Brain (organoid and tissue), 16 donors: ENCODE measurements at places on chromosomes 3 and 15.

- no peak for DNase-seq
Measured at GRCh38 chr3:126486360-126486847, 10.7 kb upstream of the ZXDC start.

GRCh38 chr3:107055181-107055942 is 321.9 kb upstream of the CCDC54 start:
- DNase-seq = no peak

DNA sequence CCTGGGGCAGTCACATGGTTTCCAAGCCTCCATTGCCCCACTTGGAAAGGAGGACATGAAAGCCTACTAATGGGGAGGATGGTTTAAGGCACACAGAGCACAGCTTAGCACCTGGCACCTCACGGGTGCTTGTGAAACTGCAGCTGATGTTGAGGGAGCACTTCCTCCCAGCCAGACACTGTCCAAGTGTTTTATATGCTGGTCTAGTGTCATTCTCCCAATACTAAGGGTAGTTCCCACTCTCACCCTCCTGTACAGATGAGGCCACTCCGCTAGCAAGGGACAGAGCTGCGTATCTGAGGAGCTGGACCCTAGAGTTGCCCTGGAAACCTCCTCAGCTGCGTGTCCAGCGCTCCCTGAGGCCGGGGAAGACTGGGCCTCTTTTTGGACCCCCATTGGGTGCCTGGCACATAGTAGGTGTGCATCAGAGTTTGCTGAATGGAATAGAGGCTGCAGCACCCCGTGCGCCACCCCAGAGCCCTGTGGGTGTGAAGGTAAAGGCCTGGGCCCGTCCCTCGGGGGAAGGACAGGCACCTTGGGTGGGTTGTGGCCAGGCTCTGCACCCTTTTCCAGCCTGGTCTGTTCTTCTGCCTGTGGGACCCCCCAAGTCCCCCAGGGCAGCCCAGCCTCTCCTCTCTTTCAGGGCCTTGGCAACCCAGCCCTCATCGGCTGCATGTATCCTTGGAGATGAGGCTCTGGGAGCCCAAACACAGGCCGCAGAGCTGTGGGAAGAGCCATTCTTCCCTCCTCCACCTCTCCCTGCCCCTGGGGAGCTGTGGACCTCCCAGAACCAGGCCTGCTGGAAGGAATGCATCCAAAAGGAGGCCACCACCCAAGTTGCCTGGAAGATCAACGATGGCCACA is 31.3 kb downstream of the DNASE1L3 start:
- DNase-seq = no peak

- no peak for DNase-seq
Measured at GRCh38 chr3:150613709-150614480, 10.8 kb downstream of the SELENOT start.

DNA sequence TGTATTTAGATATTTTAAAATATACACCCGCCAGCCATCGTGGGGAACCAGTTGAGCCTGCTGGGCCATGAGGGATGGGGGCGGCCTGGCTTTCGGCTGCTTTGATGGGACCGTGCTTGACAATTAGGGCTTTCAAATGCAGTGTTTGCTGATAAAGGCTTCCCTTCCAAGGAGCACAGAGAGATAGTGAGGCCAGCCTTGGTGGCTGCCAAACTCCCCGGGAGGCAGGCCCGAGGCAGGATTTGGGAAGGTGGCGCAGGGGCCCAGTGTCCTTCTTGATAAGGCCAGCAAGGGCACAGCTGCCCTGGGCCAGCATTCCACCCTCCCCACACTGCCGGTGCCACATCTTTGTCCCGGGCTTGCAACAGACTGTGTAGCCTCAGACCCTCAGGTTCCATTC is 75.6 kb downstream of the LINGO1 start:
- DNase-seq = no peak

DNA sequence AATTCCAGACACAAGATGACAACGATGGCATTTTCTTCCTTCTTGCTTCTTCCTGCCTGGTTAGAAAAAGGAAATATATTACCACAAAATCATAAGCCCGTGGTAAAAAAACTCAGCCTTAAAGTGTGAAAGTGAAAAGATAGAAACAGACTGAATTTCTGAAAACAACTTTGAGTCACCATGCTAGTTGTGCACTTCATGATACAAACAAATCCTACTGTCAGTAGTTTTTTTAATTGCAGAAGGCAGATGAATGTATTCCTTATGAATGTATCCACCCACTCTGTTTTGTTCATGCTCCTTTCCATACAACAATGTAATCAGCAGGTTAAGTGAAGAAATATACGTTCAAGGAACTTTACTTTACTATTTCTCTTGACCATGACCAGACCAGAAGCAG is 1144.7 kb downstream of the OTOL1 start:
- peak; percentile 2 for DNase-seq

GRCh38 chr15:52103217-52104207 is 9.1 kb downstream of the BCL2L10 start:
- DNase-seq = no peak

- no peak for DNase-seq
Measured at GRCh38 chr3:45026957-45027356, 854 bp downstream of the CLEC3B start.

GRCh38 chr3:189927975-189928895 is 192.5 kb downstream of the P3H2 start:
- DNase-seq = no peak

DNA sequence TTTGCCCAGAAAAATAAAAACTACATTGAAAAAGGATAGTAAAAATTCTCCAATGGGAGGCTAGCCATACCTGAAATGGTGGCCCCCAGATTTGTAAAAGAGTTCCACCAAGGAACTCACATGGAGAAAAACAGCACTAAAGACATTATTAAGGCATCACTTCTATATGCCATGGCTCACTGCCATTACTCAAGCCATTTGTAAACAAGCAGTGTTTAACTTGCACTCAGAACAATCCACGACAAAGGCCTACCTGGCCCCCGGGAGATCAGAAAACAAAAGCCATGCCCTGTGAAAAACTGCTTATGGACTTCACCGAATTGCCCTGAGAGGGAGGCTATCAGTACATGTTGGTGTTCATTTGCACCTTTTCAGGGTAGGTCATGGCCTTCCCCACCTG is 19.6 kb downstream of the CCR8 start:
- DNase-seq = no peak

DNA sequence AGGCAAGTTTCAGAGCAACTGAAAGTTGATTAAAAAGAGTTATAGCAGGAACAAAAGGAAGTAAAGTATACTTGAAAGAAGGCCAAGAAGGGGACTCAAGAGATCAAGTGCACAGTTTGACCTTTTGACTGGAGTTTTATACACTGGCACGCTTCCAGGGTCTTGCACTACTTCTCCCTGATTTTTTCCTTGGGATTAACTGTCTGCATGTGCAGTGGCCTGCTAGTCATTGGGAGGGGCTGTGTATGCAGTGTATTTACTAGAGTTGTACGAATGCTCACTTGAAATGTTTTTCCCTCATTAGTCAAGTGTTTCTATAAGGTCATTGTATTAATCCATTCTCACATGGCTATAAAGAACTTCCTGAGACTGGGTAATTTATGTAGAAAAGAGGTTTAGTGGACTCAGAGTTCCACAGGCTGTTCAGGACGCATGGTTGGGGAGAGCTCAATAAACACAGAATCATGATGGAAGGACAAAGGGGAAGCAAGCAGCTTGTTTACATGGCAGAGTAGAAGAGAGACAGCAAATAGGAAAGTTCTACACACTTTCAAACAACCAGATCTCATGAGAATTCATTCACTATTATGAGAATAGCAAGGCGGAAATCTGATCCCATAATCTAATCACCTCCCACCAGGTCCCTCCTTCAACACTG is 571.8 kb downstream of the ZPLD1 start:
- DNase-seq = no peak

DNA sequence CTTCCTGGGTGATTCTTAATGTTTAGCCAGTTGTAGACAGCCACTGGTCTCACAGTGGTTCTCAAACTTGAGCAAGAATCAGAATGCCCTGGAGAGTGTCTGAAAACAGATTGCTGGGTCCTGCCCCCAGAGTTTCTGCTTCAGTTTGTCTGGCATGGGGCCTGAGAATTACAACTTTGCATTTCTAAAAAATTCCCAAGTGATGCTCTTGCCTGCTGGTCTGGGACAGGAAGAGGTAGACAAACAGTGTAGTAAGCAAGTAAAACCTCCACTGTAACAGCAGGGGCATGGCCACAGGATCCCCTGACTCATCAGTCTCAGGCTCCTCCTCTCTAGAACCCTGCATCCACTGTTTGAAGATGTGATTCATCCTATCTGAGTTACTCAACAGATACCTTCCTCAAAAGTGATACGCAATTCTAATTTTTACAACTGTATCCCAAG is 36.5 kb downstream of the DZIP1L start:
- DNase-seq = no peak

- no peak for DNase-seq
Measured at GRCh38 chr15:66670175-66670574, 31.9 kb upstream of the SMAD6 start.

DNA sequence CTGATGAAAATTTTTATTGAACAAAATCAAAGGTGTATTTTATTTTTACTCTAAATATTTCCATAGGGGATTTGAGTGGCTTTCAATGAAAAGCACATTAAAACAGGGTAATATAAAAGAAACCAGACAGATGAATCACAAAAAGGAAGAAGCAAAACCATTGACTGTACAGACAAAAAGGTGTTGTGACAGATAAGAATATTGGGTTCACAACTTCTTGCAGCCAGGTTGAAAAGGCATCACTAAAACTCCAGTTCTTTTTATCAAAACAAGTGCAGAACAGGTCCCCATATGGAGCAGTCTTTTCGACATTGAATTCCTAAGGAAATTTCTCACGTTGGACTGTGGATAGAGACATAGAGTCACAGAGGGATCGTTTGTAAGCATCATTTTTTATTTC is 53.8 kb downstream of the AGTR1 start:
- DNase-seq = no peak
